Activated T-cell treated with anti-CD3 and anti-CD28 coated beads for 48 hours (primary cell): ENCODE measurements at places on chromosomes 6 and 20.

- DNase-seq: no peak
Measured at GRCh38 chr6:105069821-105070445, 109.9 kb downstream of the POPDC3 start.

DNA sequence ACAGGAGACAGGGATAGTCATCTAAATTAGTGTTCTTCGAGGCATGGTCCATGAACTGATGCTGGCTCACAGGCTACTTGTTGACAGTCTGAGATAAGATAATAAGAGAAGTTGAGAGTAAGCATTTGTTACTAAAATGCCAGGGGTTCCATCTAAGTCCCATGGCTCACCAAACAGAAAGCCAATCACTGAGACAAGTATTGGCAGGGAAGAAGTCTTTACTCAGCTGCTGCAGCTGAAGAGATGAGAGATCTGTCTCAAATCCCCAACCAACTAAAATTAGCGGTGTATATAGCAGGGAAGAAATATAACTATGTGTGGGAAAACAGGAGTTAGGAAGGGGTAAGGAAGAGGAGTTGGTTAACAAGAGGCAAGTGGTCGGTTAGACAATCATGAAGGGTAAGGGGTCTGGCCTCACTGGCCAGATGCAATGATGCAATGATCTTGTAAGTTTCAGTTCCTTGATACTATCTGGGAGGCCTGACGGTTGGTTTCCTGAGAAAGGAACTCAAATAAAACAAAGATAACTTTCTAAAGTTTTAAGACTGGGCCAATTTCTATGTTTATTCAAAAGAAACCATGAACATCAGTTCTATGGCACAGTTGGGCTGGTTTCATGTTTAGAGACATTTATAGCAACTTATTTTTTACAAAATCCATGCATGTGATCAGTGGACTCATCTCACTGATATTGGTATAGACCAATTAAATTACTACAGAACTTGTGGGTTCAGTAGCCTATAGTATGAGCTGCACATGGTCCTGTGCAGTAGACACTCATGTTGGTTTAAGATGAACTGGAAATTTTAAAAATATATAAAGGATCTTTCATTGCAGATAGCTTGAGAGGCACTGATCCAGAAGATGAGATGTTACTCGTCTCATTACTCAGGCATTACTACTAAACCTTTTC lies 9.9 kb upstream of the HEBP2 start:
- no peak for DNase-seq

DNA sequence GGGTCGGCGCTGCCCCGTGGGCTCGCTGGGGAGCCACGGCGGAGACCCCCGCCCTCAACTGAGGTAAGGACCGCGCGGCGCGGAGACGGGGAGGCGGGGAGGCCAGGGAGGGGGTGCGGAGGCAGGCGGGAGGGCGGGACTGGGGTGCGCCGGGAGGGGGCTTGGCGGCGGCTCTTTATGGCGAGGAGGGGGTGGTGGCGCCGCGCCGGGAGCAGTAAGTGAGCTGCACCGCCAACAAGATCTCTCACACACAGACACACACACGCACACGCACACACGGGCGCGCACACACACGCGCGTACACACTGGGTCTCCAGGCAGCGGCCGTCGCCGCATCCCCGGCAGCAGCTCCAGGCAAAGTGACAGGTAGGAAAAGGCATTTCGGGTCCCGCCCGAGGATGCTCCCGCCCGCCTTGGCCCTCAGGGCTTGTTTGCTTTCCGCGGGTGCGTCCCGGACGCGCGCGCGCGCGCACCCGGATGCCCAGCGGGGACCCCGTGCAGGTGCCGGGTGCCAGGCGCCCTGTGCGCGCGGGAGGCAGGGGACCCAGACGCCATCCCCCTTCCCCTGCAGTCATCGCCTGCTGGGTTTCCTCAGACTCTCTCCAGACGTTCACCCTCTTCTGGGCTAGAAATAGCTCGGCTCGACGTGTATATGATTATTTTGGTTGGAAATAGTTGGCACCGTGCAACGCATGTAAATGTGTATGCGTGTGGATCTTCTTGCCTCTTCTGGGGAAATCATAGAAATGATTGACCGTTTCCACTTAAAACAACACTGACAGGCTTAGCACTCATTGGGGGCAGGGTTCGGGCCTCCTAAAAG lies at the start of gene PLCB4:
PLCB4 (plus strand) TSS at position 247 of the 823 bp plus-strand sequence. CDS start 238,728 bp downstream, outside the sequence.
- no peak for DNase-seq

- DNase-seq: no peak
Measured at GRCh38 chr20:44142413-44142812, 44.6 kb downstream of the JPH2 start.

- DNase-seq: no peak
Measured at GRCh38 chr6:169092375-169092774, 161.3 kb downstream of the THBS2 start.

DNA sequence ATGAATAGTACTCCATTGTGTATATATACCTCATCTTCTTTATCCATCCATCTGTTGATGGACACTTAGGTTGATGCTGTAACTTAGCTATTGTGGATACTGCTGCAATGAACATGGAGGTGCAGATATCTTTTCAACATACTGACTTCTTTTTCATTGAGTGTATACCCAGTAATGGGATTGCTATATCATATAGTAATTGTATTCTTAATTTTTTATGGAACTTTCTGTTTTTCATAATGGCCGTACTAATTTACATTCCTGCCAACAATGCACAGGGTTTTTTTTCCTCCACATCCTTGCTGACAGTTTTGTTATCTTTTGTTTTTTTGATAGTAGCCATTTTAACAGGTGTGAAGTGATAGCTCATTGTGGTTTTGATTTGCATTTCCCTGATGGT lies 5.2 kb downstream of the CCN2 start:
- DNase-seq: no peak

DNA sequence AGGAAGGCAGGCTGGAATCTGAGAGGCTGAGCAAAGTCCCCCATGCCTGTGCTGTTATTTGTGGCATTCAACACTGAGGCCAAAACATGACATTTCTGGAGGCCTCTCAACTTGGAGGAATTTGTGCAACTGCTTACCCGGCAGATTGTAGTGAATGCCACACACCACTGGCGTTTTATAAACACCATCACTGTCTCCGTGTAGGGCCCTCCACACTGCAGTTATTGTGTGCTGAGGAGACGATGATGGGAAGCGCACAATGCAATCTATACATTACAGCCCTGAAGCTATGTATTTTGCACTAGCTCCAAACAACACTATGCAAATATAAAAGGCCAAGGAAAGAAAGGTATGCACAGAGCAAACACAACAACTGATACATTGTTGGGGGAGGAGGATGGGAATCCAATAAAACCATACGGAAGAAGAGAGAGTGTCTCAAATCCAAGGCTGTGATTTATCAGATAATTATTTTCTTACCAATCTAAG lies 106.5 kb downstream of the SMLR1 start:
- no peak for DNase-seq

DNA sequence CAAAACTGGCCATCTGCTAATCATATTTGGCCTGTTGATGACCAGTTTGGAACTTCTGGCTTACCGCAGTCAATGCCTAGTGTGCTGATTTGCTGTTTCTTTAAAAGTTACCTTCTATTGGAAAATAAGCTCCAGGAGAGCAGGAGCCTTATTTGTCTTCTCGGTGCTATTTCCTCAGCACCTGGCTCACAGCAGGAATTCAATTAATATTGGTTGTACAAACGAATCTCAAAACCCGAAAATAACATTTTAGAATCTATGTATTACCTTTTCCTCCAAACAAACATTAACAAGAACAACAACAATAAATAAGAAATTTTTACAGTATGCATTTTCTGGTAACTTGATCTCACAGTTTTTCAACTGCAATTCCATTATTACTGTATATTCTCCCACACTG lies 1080.7 kb upstream of the MAP3K7 start:
- DNase-seq: no peak

DNA sequence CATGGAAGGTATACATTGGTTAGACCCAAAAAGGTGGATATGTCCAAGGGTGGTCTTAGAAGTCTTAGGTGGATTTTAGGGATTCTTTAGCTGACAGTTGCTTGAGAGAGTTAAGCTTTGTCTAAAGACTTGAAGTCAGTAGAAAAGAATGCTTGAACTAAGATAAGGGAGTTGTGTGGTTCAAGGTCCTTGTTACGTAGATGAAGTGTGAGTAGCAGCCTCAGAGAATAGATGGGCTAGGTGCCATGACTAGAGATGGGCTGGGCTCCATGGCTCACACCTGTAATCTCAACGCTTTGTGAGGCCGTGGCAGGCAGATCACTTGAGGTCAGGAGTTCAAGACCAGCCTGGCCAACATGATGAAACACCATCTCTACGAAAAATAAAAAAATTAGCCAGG lies 1.7 kb downstream of the SHLD1 start:
- no peak for DNase-seq
